GM23338 (cell line): ENCODE measurements at places on chromosomes 6 and 20.

GRCh38 chr6:169112483-169113320, 140.9 kb downstream of the THBS2 start:
- DNase-seq = peak; percentile 17

DNA sequence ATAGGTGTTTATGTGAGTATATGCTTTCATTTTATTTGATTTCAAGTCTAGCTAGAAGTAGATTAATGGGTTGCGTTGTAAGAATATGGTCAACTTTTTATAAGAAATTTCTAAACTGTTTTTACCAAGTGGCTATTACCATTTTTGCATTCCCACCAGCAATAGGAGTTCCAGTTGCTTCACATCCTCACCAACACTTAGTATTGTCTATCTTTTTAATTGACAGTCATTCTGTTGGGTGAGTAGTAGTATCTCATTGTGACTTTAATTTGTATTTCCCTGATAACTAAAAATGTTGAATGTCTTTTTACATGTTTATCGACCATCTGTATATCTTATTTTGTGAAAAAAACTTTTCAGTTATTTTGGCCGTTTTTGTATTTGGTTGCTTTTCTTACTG, 135.3 kb downstream of the AKAP7 start:
- no peak for DNase-seq

DNA sequence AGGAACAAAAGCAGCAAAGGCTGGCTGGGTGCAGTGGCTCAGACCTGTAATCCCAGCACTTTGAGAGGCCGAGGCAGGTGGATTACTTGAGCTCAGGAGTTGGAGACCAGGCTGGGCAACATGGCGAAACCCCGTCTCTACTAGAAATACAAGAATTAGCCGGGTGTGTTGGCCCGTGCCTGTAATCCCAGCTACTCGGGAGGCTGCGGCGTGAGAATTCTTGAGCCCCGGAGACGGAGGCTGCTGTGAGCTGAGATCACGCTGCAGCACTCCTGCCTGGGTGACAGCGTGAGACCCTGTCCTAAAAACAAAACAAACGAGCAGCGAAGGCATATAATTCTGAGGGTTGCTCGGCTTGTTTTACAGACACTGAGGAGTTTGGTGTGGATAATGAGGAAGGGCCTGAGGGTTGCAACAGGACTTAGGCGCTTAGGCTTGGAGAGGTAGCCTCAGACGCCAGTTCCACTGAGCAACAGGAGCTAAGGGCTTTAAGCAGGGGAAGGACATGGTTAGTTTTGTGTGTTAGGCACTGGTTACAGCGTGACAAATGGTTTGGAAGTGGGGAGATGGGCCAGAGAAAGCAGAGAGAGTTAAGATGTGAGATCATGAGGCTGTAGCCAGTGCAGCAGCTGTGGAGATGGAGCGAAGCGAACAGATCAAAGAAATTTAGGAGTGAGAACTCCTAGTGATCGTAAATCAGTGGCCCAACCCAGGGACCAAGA, 1.2 kb downstream of the MYH7B start:
- no peak for DNase-seq

- DNase-seq = no peak
Measured at GRCh38 chr20:62430311-62430853, 3.0 kb upstream of the RBBP8NL start.
